ENCODE measurements at places on chromosomes 6 and 20. TPM values are rescaled to one million over a fixed set of nuclear protein-coding genes. Genes with fewer than 3 reads are reported as not detected.

Gene SLC24A3
- total RNA-seq = not detected

Gene LY6G6C
- total RNA-seq = not detected

GRCh38 chr6:131336596-131336995 is 201.3 kb downstream of the AKAP7 start:
- no peak for DNase-seq

DNA sequence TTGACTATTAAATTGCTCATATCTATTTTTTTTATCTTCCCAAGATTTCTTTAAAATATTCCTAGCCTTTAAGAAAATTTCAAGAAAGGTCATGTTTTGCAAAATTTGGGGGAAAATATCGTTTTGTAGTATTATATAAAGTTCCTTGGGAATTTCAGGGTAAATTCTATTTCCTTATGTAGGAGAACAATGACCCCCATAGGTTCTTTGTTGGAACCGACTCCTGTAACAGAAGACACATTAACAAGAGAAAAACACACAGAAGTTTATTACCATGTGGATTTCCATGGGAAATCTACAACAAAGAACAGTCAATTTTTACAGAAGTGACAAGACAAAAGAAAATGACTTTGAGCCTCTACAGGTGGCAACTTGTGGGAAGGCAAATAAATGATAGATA is 68.1 kb downstream of the ADGB start:
- DNase-seq = no peak

GRCh38 chr6:39948199-39948791 is 14.0 kb upstream of the MOCS1 start:
- DNase-seq = no peak
